IMR-90 (cell line): ENCODE measurements at places on chromosomes 16 and 17. TPM values are rescaled to one million over a fixed set of nuclear protein-coding genes. Genes with fewer than 3 reads are reported as not detected.
A peak's percentile ranks its signal among the peaks of the same experiment; 100 is the strongest.

DNA sequence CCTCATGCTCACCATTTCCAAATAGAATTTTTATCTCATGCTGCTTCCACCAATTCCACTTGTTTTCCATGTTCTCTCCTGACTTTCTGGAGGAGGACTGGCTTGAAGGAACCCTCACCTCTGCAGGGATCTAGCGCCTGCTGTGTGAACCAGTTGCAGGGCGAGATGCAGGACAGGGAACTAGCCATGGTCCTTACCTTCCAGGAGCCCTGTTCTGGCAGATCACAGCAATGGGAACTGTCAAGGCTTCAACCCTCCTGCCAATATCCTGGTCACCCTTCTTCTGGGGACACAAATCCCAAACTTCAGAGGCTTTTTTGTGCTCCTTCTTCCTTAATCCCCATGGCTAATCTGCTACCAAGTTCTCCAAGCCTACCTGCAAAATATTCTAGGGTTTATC is 60.4 kb upstream of the MMP2 start:
- DNase-seq, result peak; percentile 10
- H3K27ac ChIP-seq, result no peak overlapping the region

- peaks cover 49% of the 10 kb centered on the region for H3K36me3 ChIP-seq
- peak; percentile 78 for DNase-seq
- no peak overlapping the region for H3K27ac ChIP-seq
- H3K4me1 ChIP-seq, result no peaks in the 10 kb centered on the region
- no peak overlapping the region for H3K4me3 ChIP-seq
Measured at GRCh38 chr16:200388-200787, 20.1 kb downstream of the HBQ1 start.

Gene TBC1D3D
- not detected in 2 replicates for total RNA-seq

Gene TOM1L1
- 17.2 and 20.1 TPM in 2 replicates for total RNA-seq

Gene CENPT
- total RNA-seq, result 33.3 TPM in 2 replicates
